ENCODE measurements at places on chromosomes 4 and X.
A peak's percentile ranks its signal among the peaks of the same experiment; 100 is the strongest.

GRCh38 chr4:106793933-106794332, 242.2 kb downstream of the DKK2 start:
- DNase-seq, result no peak

GRCh38 chr4:48162162-48162561, 28.1 kb upstream of the TXK start:
- no peak for DNase-seq

DNA sequence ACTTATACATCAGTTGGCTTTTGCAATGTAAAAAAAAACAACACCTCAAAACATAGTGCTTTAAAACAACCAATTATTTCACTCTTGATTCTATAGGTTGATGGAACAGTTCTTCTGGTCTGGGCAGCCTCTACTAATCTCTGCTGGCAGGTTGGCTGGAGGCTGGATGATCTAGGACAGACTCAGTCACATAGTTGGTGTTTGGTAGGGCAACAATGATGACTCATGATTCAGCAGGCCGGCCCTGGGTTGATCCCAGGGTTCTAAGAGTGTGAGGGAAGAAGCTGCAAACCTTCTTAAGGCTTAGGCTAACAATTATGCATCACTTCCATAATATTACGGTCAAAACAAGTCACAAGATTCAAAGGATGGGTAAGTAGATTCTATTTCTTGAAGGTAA, 558.2 kb downstream of the ZNF674 start:
- DNase-seq, result peak; percentile 4

GRCh38 chrX:21612154-21612553, 46.0 kb downstream of the KLHL34 start:
- no peak for DNase-seq

GRCh38 chr4:85901500-85901899, 426.6 kb downstream of the ARHGAP24 start:
- DNase-seq, result no peak

- DNase-seq, result peak; percentile 95
Observed at GRCh38 chr4:40057586-40058091, 989 bp downstream of the N4BP2 start.
